AG08396 (cell line): ENCODE measurements at places on chromosomes 7 and 10.

GRCh38 chr7:2105917-2106316 is 126.8 kb downstream of the MAD1L1 start:
- no peak for DNase-seq

DNA sequence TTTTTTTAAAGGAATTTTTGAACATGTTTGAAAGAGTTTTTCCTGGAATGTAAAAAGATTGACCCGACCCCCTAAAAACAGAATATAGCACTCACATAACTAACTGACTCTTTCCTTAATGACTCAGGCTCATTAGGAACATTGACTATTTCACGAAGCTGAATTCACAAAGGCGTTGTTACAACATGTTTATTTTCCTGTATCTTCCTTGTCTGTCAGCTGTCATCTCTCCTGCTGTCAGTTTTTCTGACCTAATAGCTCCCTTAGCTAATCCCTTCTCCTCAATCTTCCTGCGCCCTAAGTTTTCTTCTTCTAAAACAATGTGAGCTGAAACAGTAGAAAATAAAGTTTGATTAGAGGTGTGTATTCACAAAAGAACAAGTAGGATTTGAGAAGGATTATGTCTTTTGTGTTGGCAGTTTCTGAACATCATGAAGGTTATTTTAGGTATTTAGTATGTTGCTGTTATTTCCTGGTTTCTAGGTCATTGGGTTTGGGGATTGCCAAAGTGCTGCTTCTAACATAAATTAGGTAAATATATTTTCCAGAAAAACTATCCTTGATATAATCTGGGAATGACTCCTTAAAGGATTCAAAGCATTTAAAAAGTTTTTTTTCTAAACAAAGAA is 4.6 kb upstream of the MDFIC start:
- DNase-seq = no peak

DNA sequence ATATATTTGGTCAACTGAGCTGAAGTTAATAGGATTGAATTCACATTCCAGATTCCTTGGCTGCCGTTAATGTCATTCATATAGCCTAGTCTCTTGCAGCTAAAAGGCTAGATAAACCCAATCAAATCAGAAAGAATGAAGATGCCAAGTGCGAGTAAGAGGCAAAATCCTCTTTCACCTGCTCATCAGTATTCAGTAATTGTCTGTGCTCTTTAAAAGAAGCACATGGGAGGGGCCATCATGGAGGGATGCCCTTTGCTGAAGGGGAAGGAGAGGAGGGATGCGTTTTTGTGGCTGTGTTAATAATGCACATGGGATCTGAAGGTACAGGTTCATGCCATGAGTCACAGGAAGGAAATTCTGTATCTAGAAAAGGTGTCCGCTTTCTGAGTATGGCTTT is 232.2 kb downstream of the TMEM178B start:
- no peak for DNase-seq

- DNase-seq = no peak
Observed at GRCh38 chr7:29214056-29214455, 19.5 kb downstream of the CHN2 start.

DNA sequence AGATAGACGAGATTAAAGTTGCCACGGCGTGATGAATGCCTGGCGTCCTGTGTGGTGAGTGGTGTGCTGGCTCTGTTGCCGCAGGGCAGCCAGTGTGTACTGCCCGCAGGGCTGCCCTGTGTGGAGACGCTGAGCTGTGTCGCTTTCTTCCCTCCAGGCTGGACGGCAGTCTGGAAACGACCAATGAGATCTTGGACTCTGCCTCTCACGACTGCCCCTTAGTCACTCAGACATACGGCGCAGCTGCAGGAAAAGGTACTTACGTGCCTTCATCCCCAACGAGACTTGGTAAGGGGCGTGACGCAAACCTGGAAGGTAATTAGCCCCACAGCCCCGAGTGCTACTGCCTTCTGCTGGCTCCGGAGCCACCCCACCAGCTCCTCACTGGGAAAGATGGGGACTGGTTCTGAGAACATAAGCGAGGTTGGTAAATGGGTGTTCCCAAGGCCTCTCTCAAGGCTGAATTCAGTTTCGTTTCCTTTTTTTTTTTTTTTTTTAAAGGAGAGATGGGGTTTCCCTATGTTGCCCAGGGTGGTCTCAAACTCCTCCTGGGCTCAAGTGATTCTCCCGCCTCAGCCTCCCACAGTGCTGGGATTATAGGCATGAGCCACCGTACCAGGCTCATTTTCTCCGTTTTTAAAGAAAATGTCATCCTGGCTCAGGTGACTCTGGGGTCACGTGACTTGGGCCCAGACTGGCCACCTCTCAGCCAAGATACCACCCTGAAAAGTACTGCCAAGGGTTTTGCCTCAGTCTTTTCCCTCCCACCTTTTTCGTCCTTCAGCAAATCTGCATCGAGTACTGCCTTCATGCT is 39.6 kb downstream of the WIPI2 start:
- DNase-seq = no peak

GRCh38 chr7:149838992-149839408 is 825 bp downstream of the ZNF862 start:
- DNase-seq = no peak

- DNase-seq = no peak
Observed at GRCh38 chr7:90409667-90410066, 6.4 kb downstream of the CLDN12 start.

DNA sequence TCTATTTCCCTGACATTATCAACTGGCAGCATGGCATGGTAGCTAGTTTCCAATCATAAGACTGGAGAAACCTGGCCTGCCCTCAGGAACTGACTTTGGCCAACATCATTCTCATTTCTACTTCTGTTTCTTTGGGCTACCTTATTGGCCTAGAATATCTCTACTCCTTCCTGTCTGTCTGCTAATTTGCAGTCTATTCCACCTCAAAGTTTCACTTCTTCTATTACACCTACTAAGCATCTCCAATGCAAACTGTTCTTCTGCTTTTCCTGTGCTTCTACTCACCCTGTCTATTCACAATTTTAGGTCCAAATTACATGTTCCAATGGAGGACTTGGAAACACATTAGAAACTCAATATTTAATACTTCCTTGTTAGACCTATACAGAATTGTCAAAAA is 65.6 kb downstream of the ZNF503 start:
- DNase-seq = no peak

DNA sequence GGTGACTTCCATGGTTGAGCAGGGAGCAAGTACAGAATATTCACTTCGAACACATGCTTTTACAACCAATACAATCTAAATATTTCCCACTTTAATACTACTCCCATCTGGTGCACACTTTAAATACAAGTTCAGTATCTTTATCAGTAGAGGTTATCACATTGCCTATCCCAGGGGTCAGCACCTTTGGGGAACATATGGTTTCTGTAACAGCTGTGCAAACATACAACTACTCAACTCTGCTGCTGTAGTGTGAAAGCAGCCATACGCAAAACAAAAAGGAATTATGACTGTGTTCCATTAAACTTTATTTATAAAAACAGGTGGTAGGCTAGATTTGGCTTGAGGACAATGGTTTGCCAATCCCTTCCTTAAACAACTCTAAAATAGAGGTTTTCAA is 157.5 kb downstream of the XPNPEP1 start:
- DNase-seq = no peak

GRCh38 chr10:126108693-126109092 is 212.3 kb downstream of the FANK1 start:
- no peak for DNase-seq

DNA sequence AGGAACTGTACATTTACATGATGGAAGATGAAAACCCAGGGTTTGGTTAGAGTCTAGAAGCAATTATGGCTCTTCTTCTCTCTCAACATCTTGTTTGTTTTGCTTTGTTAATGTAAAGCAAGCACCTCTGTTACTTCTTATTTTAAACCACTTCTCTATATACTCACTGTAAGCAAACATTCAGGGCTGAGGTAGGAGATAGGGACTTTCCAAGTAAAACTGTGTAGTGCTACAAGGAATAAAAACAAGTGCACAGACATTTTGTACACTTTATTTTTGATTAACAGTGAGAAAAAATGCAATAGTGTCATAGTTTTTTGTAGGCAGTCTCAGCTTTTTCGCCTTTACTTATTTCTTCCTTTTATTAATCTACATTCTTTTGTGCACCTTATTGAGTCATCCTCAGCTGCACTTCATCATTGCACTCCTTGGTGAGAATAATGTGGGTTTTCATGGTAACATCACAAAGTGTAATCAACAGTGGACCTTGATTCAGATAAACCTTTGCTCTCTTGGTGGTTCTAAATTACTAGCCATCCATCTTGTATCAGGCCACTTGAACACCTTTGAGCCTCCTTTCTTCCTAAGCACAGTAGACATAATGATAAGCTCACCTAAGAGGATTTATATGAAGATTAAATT is 52.9 kb downstream of the ELMO1 start:
- DNase-seq = no peak
